EL (cell line): ENCODE measurements at places on chromosomes 3 and 15.

DNA sequence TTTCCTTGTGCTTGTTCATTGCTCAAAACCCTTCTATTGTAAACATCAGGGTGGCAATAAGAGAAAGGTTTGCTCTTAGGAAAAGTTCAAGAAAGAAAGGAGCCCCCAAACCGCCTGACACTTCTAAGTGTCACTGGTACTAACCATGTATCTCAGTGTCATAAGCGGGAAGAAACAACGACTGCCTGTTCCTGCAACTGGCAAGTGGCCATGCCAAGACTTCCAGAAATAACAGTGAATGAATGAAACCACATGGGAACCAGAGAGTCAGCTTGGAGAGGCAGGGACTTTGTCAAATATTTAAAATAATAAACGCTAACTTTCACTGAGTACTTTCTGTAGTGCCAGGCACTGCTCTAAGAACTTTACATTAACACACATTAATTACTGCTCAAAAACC lies 1.1 kb downstream of the PLSCR2 start:
- peak; percentile 19 for DNase-seq

DNA sequence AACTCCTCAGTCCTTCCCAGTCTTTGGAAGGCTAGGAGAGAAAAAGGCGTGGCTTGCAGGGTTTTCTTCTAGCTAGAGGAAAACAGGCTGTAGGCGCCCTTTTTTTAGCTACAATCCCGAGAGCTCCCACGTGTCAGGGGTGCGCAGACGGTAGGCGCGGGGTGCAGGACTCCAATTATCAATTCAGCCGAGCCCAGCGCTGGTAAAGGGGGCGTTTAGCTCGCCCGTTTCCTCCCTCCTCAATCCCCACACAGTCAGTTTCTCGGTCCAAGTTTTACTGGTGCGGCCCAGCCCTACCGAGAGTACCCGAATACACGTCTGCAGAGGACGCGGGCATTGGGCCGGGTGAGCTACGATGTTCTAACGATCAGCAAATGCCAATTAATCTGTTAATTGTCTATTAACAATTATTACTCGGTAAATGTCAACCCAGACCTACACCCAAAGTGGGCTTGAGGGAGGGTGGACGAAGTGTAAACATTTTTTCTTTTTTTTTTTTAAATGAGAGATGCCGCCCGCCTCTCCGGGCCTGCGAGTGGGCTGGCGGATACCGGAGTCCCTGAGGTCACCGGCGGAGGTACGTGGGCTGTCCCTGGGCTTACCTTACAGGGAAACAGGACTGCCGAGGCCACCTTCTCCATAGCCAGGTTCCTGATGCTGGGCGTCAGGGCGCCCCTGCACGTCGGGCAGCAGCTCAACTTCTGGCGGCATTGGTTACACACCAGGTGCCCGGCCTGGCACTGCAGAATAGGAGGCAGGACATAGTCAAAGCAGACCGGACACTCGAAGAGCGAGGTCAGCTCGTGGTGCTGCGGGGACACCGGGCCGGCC lies 923 bp downstream of the SIAH2 start:
- peak; percentile 70 for DNase-seq

GRCh38 chr3:15403965-15404364 lies 23.4 kb downstream of the METTL6 start:
- no peak for DNase-seq

DNA sequence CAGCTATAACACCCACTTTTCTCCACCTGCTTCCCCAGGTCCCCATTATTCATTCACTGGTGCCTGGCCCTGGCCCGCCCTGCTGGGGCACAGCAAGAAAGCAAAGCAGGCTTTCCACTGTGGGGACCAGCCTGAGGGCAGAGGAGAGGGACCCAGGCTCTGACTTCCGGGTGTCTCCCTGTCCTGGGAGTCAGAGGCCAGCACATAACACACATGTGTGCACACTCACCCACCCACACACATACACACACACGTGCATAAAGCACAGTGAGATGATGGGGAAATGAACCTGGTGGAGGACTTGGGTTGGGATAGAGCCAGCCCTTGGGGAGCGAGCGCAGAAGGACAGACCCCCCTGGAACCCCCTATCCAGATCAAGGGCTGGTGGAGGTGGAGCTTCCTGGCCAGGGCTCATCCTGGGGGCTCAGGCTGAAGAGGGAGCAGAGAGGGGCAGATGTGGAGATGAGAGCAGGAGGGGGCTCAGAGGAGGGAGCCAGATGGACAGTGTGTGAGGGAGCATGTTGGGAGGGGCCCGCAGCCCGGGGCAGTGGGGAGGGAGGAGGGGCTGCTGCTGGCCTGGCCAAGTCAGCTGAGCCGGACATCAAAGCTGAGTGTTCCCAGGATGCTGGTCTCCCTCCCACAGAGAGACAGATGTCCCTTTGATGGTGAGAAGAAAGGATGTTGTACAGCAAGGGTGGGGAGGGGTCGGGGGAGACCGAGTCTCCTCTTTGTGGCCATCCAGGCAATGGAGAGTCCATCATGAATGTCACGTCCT lies 78.2 kb downstream of the LINGO1 start:
- no peak for DNase-seq

DNA sequence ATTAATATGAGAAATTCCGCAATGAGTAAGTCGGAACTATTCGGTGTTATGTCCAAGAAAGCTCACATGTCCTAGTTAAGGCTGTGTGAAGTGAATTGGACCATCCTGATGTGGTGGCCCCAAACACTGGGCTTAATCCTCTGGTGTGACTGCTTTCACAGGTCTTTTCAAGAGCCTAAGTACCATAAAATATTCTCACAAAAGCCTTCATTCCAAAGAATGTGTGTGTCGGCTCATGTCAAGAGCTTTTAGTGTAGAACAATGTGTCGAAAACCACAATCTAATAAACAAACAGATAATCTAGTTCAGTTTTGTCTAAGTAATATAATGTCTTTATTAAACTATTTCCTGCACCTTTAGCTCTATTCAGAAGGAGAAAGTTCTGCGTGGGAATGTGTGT lies 311.4 kb downstream of the LPP start:
- no peak for DNase-seq

DNA sequence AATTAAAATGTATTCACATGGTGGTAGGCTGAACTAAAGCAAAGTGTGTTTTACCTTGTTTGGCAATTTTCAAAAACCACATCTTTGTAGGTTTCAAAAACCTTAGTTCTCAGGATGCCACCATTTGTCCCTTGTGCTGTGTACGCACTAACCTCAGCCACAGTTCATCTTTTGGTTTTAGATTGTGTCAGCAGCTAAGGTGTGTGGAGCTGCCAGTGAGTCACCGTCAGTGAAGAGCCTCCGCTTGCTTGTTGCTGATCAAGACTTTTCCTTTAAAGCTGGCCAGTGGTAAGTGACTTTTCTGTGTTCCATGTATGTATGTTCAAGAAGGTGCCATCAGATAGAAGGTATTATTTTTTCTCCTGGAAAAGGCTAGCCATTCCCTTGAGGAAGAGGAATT lies 21.1 kb downstream of the OXNAD1 start:
- no peak for DNase-seq

DNA sequence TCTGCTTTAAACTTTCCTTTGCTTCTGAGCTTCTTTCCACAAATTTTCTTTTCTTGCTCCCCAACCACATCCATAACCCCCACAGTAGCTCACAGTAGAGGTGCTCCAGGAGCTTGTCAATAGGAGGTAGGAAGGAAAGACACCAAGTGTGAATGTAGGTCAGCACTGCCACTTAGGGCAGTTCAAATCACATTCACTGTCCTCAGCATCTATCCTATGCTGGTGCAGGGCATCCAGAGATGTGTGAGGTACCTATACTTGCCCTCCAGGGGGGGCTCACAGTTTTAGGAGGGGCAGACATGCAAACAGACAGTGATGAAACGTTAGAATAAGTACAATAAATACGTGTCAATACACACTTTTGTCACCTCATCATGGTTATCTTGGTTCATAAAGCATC lies 1.5 kb upstream of the SPSB4 start:
- no peak for DNase-seq

- no peak for DNase-seq
Observed at GRCh38 chr3:117990627-117991026, 1044.0 kb downstream of the IGSF11 start.

- DNase-seq, result no peak
Observed at GRCh38 chr3:51786267-51786666, 7.2 kb upstream of the IQCF6 start.

GRCh38 chr3:105195260-105195659 lies 171.4 kb upstream of the ALCAM start:
- DNase-seq, result peak; percentile 39

- DNase-seq, result peak; percentile 49
Observed at GRCh38 chr3:155701882-155702465, 42.9 kb downstream of the PLCH1 start.

DNA sequence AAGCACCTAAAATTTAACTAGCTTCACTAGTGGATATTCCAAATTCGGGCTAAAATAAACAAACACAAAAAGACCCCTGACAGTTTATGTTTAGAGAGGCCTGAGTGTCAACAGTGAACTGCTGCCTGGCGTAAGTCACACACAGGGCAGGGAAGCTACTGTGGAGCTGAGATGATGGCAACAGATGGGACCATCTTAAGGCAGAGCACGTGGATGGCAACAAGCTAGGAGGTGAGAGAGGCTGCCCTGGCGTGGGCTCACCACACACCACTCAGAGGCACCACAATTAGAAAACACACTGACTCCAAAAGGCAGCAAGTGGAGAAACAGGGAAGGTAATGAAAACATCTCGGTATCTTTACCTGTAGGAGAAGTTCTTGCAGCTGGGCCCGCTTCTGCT lies 93.3 kb downstream of the ATP1B3 start:
- DNase-seq, result no peak
